Cardiac ventricle fibroblast (primary cell): ENCODE measurements at places on chromosomes 1 and 21. TPM values are rescaled to one million over a fixed set of nuclear protein-coding genes. Genes with fewer than 3 reads are reported as not detected.

BGLAP gene
- total RNA-seq = 0.59 TPM in 1 of 2 replicates, not detected in the other

FCGR2B gene
- total RNA-seq = not detected in 2 replicates

TTC39A gene
- not detected in 2 replicates for total RNA-seq

CACNA1S gene
- not detected in 2 replicates for total RNA-seq

C8A gene
- not detected in 2 replicates for total RNA-seq

CYP2J2 gene
- 0.10 and 0.37 TPM in 2 replicates for total RNA-seq

MACO1 gene
- 13.4 and 15.5 TPM in 2 replicates for total RNA-seq

F3 gene
- total RNA-seq = 22.3 and 39.2 TPM in 2 replicates

AMY2A gene
- total RNA-seq = not detected in 2 replicates

NBPF4 gene
- total RNA-seq = not detected in 2 replicates

ERICH3 gene
- not detected in 2 replicates for total RNA-seq

MAP10 gene
- 0.49 and 1.4 TPM in 2 replicates for total RNA-seq

KTI12 gene
- 9.9 and 10.4 TPM in 2 replicates for total RNA-seq

GIPC2 gene
- total RNA-seq = 0.12 and 0.44 TPM in 2 replicates

TSTD1 gene
- 14.5 and 21.0 TPM in 2 replicates for total RNA-seq

INKA2 gene
- 7.9 and 8.2 TPM in 2 replicates for total RNA-seq

CLDN8 gene
- not detected in 2 replicates for total RNA-seq

INAVA gene
- total RNA-seq = not detected in 2 replicates

CFHR5 gene
- total RNA-seq = not detected in 2 replicates

TSHB gene
- not detected in 2 replicates for total RNA-seq

HNRNPR gene
- total RNA-seq = 62.5 and 62.8 TPM in 2 replicates

LRRC38 gene
- total RNA-seq = not detected in 2 replicates

SLAMF7 gene
- total RNA-seq = not detected in 2 replicates

CRB1 gene
- 0.15 TPM in 1 of 2 replicates, not detected in the other for total RNA-seq

IL19 gene
- total RNA-seq = not detected in 2 replicates

S100A9 gene
- not detected in 2 replicates for total RNA-seq

VSIG8 gene
- not detected in 2 replicates for total RNA-seq

CRNN gene
- not detected in 2 replicates for total RNA-seq

CYP4X1 gene
- total RNA-seq = 9.4 and 13.3 TPM in 2 replicates

ENSA gene
- 82.1 and 165 TPM in 2 replicates for total RNA-seq

FAM76A gene
- 5.2 and 11.8 TPM in 2 replicates for total RNA-seq

S100A7A gene
- total RNA-seq = not detected in 2 replicates

NBPF6 gene
- total RNA-seq = not detected in 2 replicates

CD48 gene
- not detected in 2 replicates for total RNA-seq

ROR1 gene
- total RNA-seq = 14.2 and 15.4 TPM in 2 replicates

EIF4G3 gene
- 34.9 and 43.7 TPM in 2 replicates for total RNA-seq

DCST1 gene
- not detected in 2 replicates for total RNA-seq

HCN3 gene
- 0.06 and 0.15 TPM in 2 replicates for total RNA-seq

OLFML3 gene
- 59.8 and 64.8 TPM in 2 replicates for total RNA-seq

ADCY10 gene
- total RNA-seq = 0.06 TPM in 1 of 2 replicates, not detected in the other

FOXO6 gene
- total RNA-seq = not detected in 2 replicates

TDRD5 gene
- not detected in 2 replicates for total RNA-seq

SVBP gene
- total RNA-seq = 12.5 and 15.7 TPM in 2 replicates

PPM1J gene
- 0.54 and 1.6 TPM in 2 replicates for total RNA-seq

AIM2 gene
- total RNA-seq = not detected in 2 replicates

LMOD1 gene
- 5.3 and 5.7 TPM in 2 replicates for total RNA-seq

GBP3 gene
- 7.1 and 9.2 TPM in 2 replicates for total RNA-seq

KRTAP12-2 gene
- total RNA-seq = not detected in 2 replicates

C1orf87 gene
- total RNA-seq = not detected in 2 replicates

WNT2B gene
- 1.9 and 3.3 TPM in 2 replicates for total RNA-seq

TMEM61 gene
- 0.12 TPM in 1 of 2 replicates, not detected in the other for total RNA-seq
